ENCODE measurements at places on chromosomes 2 and 18. TPM values are rescaled to one million over a fixed set of nuclear protein-coding genes. Genes with fewer than 3 reads are reported as not detected.

The SLC11A1 gene
- total RNA-seq: 122 TPM

DNA sequence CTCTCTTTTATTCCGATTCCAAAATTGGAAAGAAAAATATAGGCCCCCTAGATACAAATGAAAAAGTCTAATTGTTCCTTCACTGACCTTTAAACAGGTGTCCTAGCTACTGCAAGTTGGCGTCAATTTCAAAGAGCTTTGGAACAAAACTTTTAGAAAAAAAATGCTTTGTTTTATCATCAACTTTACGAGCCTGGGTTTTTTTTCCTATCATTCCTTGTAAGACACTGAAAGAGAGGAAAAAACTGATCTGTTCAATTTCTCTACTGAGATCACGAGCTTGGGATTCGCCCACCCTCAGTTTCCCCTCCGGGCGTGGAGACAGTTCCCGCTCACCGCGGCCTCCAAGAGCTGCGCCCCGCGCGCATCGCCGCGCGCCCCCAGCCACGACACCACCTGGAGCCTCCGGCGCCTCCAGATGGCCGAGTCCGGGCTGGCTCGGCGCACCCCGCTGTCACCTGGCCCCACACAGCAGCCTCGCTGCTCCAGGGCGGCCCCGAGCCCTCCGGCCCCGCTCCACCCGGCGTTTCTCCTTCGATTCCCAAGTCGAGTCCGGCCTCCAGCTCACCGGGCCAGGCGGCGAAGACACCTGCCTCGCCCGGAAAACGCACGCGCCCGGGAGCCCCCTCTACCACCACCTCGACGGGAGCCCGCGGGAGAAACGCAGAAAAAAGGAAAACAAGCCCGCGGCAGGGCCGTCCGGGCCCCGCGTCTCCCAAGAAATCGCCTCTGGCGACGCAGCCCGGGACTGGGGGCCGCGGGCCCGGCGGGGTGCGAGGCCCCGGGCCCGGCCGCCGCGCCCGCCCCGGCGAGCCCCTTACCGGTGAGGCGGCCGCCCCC is 656 bp downstream of the TBC1D8 start:
- no peaks in the 10 kb centered on the region for H3K27me3 ChIP-seq
- H3K27ac ChIP-seq: peak overlapping the region; percentile 47
- H3K4me1 ChIP-seq: peaks cover 10% of the 10 kb centered on the region
- no peak for DNase-seq
- peak overlapping the region; percentile 93 for H3K4me3 ChIP-seq
- H3K36me3 ChIP-seq: no peaks in the 10 kb centered on the region

The SERPINB13 gene
- total RNA-seq: not detected

The MAP2 gene
- total RNA-seq: 68.8 TPM

DNA sequence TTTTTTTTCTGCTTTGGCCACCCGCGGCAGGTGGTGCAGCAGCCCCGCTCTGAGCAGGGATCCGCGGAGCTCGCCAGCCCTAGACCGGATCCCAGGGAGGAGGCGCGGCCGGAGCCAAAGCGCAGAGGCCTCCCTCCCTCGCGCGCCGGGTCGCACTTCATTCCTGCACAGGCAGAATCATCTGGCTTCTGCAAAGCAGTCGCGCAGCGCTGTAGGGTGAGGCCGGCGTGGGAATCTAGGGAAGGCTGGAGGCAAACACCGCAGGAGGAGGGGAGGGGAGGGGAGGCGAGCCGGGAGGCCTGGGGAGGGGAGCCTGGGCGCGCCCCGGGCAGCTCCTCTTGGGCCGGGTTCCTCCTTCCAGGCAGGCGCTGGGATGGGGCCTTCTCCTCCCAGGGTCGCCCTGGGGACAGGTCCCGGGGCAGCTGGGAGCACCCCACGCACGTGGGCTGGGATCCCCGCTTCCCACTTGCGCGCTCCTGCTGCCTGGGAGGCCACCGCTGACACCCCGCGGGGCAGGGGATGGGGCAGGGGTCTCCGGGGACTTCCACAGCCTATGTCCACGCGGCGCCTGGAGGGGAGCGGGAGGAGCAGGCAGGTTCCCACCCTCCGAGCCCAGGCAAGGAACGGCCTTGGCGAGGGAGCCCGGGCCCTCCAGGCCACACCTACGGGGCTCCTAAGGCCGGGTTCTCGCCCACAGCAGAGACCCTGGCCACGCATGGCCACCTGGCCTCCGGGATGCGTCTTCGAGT is 45.0 kb downstream of the MBP start:
- peak overlapping the region; percentile 67 for H3K4me3 ChIP-seq
- H3K27me3 ChIP-seq: no peaks in the 10 kb centered on the region
- H3K4me1 ChIP-seq: peaks cover 26% of the 10 kb centered on the region
- DNase-seq: no peak
- peak overlapping the region; percentile 59 for H3K27ac ChIP-seq

All from thoracic aorta (tissue), 2 donors.